ENCODE measurements at places on chromosomes 12 and 14.

DNA sequence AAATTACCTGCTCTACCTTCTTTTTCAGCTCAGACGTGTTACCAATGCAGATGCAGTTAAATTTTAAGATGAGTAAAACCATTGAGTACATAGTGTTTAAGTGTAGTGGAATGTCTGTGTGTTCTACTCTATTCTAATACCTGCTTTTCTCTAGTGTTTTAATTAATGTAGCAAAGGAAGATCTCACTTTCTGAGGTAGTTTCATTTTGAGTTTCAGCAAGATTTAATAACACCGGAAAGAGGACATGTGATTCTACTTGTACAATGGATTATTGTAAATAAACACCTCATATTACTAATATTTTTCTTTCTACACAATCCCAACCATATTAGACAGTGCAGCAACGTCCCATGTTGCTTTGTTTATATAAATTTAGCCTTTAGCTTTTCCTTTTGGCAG lies 315.4 kb downstream of the RAD51B start:
- DNase-seq, result no peak

- no peak for DNase-seq
These were observed 10.9 kb upstream of the MYL2 start for GRCh38 chr12:110931315-110931728.

DNA sequence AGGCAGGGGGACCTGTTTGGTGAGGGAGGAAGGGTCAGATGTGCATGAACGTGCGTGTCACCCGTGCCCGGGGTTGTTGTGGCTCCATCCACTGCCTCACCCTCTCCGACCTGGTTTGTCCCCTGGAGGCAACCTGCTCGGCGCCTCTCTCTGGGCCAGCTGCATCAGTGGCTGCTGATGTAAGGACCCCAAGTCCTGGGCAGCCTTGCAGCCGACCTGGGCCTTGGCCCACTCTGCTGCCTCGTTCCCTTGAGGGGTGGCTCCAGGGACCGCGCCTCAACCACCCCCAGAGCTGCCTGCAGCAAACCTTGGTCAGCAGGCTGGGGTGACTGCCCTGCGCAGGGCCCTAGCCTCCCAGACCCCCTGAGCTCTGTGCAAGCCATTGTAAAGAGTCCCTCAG lies 351.7 kb downstream of the TMEM121 start:
- no peak for DNase-seq

GRCh38 chr12:4356041-4356327 lies 23.5 kb downstream of the FGF23 start:
- DNase-seq, result peak; percentile 12

DNA sequence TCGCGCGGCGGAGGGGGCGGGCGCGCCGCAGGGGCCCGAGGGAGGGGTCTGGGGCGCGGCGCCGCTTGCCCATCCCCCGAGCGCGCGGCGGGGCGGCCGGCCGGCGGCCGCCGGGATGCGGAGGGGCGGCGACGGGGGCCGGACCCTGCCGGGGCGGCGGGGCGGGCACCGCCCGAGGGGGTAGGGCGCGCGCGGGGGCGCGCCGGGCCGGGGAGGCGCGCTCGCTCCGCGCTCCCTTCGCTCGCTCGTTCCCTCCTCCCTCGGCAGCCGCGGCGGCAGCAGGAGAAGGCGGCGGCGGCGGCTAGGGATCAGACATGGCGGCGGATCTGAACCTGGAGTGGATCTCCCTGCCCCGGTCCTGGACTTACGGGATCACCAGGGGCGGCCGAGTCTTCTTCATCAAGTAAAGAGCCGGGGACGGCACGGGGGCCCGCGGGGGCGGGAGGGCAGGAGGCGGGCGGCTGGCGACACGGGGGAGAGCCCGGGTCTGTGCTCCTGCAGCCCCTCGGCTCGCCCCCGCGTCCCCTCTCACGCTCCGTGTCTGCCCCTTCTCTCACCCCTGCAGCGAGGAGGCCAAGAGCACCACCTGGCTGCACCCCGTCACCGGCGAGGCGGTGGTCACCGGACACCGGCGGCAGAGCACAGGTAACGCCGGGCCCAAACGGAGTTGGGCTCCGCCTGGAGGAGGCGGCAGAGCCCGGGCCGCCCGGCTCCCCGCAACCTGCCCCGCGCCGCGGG lies at the start of gene PLEKHA5:
Gene PLEKHA5 (plus strand): TSS at position 248 of the 738 bp plus-strand sequence. CDS start 67 bp downstream, at position 315.
- DNase-seq, result peak; percentile 1

DNA sequence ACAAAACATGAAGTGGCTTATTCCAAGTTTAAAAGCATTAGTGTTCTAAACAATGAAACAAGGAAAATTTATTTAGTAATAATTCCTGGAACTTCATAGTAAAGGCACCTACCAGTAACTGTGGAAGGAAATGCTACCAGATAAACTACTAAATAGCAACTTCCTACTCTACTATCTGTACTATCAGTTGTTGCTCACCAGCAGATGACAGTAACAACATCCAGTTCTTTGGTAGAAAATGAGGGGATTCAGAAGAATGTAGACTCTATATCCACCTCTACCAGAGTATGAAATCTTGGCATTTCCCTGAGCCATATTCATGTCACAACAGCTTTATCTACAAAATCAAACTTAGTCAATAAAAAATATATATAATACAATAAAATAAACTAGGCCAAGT lies 3.1 kb downstream of the ENTPD5 start:
- no peak for DNase-seq

GRCh38 chr14:85766295-85766694 lies 236.4 kb downstream of the FLRT2 start:
- DNase-seq, result no peak

GRCh38 chr14:23357261-23357660 lies 4.6 kb upstream of the SLC22A17 start:
- DNase-seq, result no peak

GRCh38 chr12:6953442-6954315 lies 2.5 kb downstream of the PTPN6 start:
- no peak for DNase-seq

GRCh38 chr12:131795690-131796410 lies 32.3 kb upstream of the MMP17 start:
- DNase-seq, result no peak

DNA sequence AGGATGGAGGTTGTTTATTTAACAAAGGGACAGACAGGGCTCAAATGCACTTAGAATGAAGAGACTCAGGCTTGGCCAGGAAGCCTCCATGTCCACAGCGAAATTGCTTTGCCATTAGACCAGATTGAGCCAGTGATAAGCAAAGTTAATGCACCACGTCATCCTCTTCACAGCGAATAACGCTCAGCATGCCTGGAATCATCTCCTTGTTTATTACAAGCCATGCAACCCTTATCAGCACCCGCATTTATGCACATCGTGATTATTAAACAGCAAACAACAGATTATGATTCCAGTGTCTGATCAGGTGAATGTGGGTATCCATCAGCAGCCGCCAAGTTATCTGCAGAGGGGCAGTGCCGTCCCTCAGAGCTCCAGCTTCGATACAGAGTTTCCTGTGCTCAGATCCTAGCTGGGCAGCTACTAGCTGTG lies 175.0 kb upstream of the TMEM132C start:
- DNase-seq, result no peak

GRCh38 chr12:107990325-107990724 lies 138.8 kb upstream of the WSCD2 start:
- DNase-seq, result no peak

GRCh38 chr12:100936661-100937060 lies 142.1 kb downstream of the ANO4 start:
- DNase-seq, result no peak

GRCh38 chr12:9700606-9700956 lies 31.1 kb downstream of the CLEC2D start:
- DNase-seq, result no peak

DNA sequence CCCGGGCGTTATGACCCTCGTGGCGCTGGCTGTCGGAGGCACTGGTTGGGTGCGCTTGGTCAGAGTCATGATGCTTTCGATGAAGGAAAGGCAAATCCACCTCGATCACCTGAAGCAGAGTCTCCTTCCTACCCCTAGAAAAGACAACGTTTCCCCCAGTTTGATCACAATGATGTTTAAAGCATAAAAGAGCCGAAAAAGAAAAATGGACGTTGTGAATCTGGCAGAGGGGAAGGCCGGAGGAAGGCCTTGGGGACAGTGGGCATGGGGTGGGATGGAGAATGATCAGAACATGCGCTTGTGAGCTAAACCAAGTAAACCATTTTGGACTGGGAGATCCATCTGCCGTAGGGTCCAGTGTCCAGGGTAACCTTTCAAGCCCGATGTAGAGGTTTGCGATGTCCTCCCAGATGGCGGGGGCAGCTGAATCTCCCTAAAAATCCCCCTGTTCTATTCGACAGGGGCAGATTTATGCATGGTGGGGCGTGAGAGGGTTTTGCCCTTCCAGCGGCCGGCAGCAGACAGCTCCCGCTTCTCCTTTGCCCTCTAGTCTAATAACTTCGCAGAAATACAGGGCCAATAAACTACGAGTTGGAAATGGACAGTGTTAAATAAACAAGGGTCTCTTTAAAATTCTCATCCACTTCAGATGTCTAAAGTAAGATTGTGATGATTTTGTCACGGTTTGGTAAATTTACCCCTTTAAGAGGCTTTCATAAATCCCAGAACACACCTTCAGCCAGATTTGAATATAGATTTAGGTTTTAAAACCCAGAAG lies 2.3 kb upstream of the OTX2 start:
- DNase-seq, result no peak

GRCh38 chr14:36208690-36209278 lies 32.3 kb upstream of the PTCSC3 start:
- no peak for DNase-seq

- no peak for DNase-seq
These were observed 14.4 kb upstream of the ITPR2 start for GRCh38 chr12:26847431-26847830.

GRCh38 chr14:66216763-66217162 lies 269.4 kb upstream of the CCDC196 start:
- no peak for DNase-seq

DNA sequence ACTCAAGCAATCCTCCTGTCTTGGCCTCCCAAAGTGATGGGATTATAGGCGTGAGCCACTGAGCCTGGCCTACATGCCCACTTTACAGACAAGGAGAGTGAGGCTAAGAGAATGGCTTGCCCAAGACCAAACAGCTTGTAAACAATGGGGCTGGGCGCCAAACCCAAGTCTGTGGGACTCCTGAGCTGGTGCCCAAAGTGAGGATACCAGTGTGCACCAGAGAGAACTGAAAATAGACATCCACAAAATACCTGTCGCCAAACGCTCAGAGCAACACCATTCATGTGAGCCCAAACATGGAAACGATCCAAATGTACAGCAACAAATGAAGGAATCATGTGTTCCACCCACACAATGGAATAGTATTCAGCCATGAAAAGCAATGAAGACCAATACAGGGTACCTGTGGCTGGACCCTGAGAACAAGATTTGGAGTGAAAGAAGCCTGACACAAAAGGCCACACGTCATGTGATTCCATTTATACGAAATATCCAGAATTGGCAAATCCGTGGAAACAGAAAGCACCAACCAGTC lies 38.2 kb downstream of the CCNK start:
- DNase-seq, result no peak

DNA sequence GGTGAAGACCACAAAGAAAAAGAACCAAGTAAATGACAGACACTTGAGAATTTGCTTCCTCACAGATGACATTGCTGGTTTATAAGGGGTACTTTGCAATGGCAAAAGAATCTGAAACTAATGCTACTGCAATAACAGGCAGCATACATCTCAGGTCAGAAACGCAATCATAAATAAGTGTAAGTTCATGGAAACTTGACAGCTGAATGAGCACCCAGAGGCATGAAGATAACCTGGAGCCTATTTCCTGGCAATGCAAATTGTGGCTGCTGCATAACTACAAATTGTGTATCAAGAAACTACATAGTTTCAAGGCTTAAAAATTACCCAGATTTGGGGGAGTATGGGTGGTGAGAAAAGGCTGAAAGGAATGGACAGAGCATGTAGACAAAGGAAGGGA lies 8.5 kb upstream of the MYO1A start:
- no peak for DNase-seq

DNA sequence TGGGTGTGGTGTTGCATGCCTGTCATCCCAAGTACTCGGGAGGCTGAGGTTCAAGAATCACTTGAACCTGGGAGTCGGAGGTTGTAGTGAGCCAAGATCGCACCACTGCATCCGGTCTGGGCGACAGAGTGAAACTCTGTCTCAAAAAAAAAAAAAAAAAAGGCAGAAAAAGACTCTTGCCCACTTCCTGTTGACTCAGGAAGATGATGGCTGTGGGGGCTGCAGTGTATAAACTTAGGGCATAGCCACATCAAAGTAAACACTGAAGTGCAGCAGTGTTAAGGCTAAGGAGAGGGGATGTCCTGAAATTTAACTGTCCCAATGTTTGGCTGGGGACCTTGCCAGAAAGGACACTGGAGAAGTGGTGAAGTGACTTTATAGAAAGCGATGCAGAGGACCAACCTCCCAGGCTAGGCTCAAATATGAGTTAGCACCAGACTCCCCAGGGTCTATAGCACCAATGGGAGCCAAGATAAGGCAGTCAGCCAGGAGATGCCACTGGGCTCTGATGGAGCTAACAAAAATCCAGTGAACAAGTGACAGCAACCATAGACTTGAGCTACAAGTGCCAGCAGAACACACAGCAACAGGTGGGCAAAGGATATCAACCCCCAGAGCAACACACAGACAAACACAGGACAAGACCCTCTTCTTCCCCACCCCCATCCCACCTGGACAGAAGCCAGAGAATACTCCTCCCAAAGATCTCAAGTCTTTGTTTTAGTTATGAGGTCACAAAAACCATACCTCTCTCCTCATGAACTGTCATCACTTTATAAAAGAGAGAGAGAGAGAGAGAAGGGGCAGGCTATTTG lies 28.0 kb downstream of the NELL2 start:
- no peak for DNase-seq

DNA sequence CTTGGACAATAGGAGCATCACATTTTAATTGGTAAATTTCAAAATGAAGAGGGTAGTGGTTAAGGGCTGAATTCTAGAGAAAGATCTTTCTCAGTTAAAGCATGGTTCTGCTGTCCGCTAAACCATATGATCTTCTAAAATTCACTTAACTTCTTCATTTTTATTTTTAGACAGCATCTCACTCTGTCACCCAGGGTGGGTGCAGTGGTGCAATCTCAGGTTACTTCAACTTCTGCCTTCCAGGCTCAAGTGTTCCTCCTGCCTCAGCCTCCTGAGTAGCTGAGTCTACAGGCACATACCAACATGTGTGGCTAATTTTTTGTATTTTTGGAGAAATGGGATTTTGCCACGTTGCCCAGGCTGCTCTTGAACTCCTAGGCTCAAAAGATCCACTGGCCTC lies 226.7 kb upstream of the ABCD2 start:
- no peak for DNase-seq

GRCh38 chr14:85573406-85573805 lies 43.5 kb downstream of the FLRT2 start:
- no peak for DNase-seq

DNA sequence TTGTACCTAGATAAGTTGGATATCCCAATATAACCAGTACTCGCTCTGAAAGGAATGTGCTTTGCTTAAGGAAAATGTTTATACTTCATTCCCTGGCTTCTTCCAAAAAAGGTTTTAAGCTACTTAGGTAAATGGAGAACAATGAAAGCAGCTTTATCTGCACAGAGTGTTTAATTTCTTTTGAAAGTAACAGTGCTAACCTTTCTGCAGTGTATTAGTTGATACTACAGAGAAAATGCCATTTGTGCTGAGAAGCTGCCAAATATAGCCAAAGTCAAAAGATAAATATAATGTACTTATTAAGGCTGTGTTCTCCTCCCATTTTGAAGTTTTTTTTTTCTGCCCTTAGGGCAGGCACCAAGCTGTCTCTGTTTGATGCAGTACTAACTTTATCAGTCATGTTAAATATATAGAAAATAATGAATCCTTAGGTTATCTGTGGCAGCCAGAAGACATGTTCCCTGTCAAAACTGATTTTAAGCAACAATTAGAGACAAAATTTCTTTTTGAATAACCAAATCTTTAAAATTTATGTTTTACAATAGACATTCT lies 145.4 kb upstream of the KITLG start:
- DNase-seq, result no peak

All from stimulated activated CD8-positive, alpha-beta memory T cell treated with anti-CD3 and anti-CD28 coated beads, Interleukin-15, amount 100 ng/mL, for 24 hours (primary cell).